ENCODE measurements at places on chromosomes 3 and 15.

DNA sequence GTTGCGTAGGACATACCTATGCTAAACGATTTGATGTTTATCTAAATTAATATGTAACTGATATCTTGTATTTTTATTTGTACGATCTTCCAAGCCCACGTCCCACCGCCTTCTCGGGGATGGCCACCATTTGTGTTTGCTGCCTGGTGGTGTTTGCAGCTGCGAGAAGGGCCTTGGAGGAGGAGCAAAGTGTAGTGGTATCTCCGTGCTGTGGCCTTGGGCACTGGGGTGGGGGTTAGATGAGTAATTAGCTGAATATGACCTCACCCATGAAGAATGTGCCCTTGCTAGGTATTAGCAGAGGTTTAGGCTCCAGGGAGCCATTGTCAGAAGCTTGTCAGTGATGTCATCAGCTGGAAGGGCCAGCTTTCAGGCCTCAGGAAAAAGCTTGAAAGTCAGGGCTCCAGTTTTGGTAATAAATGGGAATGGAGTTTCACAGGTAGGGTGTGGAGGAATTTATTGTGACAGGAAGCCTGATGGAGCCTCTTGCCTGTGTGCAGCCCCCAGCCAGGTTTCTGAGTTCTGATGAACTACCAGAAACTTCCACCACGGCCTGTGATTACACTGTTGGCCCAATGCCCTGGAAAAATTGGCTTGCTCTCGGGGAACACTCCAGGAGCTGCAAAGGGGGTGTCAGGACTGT is 41.0 kb downstream of the FLNB start:
- no peak for DNase-seq

GRCh38 chr15:46710401-46710960 is 1006.8 kb upstream of the SEMA6D start:
- DNase-seq = no peak

- no peak for DNase-seq
These were observed 54.0 kb downstream of the PLCH1 start for GRCh38 chr3:155690921-155691320.

GRCh38 chr3:24232784-24233183 is 261.9 kb downstream of the THRB start:
- no peak for DNase-seq

GRCh38 chr15:78038585-78039247 is 38.8 kb downstream of the TBC1D2B start:
- DNase-seq = no peak

DNA sequence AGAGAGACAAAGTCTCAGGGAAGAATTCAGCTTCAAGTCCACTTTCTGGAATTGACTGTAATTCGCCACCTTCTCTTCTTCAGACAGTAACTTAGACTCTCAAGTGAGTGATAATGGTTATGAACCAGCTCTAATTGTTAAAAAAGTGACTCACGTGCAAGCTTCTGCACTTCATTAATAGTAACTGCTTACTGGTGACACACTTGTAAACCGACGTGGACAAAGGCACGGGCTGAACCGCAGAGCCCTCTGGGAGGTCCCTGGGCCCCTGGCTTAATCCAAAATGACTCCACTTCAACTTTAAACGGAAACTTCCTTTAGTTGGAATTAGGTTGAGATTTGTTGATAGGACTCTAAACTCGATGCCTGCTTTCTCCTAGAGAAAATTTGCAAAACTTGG is 17.0 kb downstream of the MUC4 start:
- no peak for DNase-seq

GRCh38 chr3:15318661-15319060 is 13.7 kb downstream of the SH3BP5 start:
- no peak for DNase-seq
